ENCODE measurements at places on chromosomes 12 and 14.

- DNase-seq: no peak
Observed at GRCh38 chr14:101815994-101816393, 54.5 kb downstream of the PPP2R5C start.

GRCh38 chr14:93977790-93978581, 1.6 kb upstream of the ASB2 start:
- DNase-seq: no peak

- no peak for DNase-seq
Observed at GRCh38 chr12:19058235-19059021, 71.1 kb upstream of the PLEKHA5 start.

GRCh38 chr14:50768680-50769079, 62.3 kb downstream of the NIN start:
- DNase-seq: peak; percentile 72

DNA sequence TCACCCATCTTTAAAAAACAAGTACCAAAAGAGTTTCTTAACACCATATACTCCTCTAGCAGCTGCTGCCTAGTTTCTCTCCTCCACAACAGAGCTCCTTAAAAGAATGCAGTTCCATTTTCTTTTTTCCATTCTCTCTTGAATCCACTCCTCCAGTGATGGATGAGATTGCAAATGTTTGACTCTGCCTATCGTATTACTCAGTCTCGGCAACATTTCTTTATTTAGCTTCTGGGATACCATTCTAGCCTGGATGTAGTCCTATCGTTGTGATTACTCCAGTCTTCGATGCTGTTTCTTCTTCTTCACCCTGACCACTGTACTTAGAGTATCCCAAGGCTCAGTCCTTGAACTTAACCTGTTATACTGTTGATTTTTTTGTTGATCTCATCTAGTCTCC, 30.8 kb downstream of the CAND1 start:
- no peak for DNase-seq

GRCh38 chr14:95313190-95313589, 6.5 kb downstream of the CLMN start:
- no peak for DNase-seq

GRCh38 chr14:90545966-90546751, 149.3 kb downstream of the CALM1 start:
- no peak for DNase-seq

- DNase-seq: no peak
Observed at GRCh38 chr12:45285717-45286116, 69.8 kb downstream of the ANO6 start.

GRCh38 chr14:73695997-73696396, 18.2 kb downstream of the PNMA1 start:
- DNase-seq: no peak

DNA sequence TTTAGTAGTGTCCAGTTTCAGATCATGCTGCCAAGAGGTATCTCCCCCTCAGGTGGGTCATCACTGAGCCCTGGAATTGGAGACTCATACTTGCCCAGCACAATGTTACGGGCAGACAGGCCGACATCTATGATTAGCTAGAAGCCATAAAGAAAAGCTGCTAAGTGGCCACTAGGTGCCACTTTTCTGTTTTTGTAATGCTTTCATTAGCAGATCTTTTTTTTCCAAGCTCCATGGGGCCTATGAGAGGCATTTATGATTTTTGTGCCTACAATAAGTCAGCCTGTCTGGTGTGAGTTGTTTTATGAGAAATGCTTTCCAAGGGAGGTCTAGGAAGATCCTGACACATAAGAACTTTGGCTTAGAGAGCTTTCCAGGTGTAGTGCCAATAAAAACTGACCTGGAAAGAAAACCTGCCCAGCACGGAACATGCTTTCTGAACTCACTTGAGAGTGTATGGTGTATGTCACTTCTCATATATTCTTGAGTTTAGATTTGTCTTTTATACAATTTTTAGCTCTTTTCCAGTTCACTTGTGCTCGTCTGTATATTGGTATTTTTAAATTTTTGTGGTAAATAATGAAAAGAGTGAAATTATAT, 21.8 kb upstream of the SMCO2 start:
- peak; percentile 14 for DNase-seq

DNA sequence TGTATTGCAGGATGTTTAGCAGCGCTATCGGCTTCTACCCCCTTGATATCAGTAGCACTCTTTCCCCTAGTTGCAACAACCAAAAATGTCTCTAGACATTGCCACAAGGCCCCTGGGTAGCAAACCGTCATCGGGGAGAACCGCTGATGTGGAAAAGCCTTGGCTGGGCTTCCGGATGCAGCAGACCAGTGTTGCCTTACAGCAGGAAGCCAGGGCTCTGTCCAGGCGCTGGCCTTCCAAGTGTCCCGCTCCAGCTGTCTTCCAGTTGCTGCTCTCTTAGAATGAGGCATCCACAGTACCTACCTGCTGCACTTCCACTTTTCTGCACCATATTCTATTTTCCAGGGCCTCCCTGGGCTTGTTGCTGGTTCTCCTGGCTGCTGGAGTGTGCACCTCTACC, 22.6 kb upstream of the SLC10A1 start:
- no peak for DNase-seq

GRCh38 chr14:70013271-70013873, 134.2 kb downstream of the SMOC1 start:
- DNase-seq: peak; percentile 26

- DNase-seq: no peak
Observed at GRCh38 chr12:2051700-2052621, 826 bp upstream of the CACNA1C start.

GRCh38 chr12:113980537-113981337, 14.6 kb upstream of the RBM19 start:
- DNase-seq: peak; percentile 66

DNA sequence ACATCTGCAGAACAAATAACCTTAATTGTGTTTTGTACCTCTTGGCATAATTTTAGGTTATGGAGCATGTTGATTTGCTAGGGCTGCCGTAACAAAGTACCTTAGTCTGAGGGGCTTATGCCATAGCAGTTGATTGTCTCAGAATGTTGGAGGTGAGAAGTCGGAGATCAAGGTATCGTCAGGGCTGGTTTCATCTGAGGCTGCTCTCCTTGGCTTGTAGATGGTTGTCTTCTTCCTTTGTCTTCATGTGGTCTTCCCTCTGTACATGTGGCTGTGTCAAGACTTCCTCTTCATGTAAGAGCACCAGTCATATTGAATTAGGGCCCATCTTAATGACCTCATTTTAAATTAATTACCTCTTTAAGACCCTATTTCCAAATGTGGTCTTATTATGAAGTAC, 64.4 kb upstream of the PTHLH start:
- no peak for DNase-seq

DNA sequence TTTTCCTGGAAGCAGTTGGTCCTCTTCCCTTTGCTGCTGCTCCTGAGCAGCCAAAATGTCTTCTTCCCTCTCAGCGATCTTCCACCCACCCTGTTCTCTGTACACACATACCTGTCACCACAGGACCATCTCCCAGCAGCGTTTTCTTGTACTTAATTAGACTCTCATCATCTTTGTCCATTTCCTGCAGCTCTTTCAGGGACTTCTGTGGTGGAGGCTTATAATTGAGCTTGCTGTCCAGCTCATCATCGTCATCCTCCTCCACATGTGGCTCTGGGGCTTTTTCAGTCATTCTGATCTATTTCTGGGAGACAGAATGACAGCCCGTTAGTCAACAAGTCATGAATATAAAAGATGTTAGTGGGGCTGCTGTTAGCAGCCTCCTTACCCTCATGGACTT, 11.0 kb downstream of the ARHGDIB start:
- no peak for DNase-seq

DNA sequence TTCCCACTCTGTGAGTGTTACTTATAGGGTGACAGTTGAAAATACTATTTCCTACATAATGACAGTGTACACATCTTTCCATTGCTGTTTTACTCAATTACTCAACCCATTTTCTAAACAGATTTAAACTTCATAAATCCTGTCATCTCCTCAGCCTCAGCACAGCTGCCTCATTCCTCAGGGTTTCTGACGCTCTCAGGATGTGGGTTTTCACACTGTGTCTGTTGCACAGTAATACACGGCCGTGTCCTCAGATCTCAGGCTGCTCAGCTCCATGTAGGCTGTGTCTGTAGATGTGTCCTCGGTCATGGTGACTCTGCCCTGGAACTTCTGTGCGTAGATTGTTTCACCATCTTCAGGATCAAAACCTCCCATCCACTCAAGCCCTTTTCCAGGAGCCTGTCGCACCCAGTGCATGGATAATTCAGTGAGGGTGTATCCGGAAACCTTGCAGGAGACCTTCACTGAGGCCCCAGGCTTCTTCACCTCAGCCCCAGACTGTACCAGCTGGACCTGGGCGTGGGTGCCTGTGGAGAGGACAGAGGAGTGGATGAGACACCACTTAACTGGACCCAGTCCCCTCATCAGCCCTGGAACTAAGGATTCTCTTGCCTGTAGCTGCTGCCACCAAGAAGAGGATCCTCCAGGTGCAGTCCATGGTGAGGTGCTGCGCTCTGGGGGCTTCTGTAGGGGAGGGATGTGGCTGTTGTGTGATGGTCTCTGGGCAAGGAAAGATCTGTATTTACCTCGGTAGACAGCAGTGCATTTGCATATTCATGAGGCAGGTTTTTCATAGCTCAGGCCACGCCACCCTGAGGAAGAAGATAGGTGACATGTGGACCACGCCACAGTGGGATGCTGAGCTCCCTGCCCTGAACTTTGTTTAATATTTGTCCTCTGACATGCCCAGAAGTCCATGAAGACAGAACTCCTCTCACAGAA, 750.2 kb downstream of the TMEM121 start:
- DNase-seq: no peak

GRCh38 chr12:39772821-39773259, 153.2 kb upstream of the ABCD2 start:
- DNase-seq: no peak

GRCh38 chr12:75642226-75642625, 130.8 kb upstream of the KRR1 start:
- DNase-seq: no peak

DNA sequence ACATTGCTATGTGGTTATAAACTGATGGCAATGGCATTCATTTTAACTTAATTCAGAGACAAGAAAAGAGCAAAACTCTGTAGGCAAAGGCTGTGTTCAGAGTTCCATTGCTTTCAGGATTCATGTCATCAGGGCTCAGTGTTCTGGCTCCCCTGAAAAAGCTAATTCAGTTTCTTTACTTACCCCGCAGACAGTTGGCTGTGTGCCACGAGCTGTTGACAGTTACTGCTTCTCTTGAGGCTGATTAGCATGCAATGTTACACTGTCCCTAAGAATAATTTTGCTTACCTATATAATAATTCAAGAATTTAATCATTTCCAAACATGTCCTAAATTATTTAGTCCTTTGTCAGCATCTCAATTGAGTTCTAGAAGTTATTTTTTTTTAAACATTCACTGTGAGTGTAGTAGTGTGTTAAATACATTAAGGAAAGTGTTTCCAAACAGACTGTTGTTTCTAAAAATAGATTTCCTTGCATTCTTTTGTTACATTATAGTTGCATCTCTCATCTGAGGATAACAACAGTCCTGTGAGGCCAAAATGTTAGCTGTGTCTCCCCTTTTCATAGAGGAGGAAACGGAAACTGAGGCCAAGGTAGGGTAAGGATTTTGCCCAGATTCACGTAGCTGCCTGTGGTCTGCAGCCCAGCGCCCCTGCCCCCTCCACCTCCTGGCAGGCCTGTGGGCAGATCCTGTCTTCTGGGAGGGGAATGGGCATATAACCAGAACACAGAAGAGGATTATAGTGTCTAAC, 98.6 kb downstream of the PELI2 start:
- DNase-seq: peak; percentile 68

- DNase-seq: peak; percentile 83
Observed at GRCh38 chr14:55430024-55430690, 10.3 kb downstream of the TBPL2 start.

DNA sequence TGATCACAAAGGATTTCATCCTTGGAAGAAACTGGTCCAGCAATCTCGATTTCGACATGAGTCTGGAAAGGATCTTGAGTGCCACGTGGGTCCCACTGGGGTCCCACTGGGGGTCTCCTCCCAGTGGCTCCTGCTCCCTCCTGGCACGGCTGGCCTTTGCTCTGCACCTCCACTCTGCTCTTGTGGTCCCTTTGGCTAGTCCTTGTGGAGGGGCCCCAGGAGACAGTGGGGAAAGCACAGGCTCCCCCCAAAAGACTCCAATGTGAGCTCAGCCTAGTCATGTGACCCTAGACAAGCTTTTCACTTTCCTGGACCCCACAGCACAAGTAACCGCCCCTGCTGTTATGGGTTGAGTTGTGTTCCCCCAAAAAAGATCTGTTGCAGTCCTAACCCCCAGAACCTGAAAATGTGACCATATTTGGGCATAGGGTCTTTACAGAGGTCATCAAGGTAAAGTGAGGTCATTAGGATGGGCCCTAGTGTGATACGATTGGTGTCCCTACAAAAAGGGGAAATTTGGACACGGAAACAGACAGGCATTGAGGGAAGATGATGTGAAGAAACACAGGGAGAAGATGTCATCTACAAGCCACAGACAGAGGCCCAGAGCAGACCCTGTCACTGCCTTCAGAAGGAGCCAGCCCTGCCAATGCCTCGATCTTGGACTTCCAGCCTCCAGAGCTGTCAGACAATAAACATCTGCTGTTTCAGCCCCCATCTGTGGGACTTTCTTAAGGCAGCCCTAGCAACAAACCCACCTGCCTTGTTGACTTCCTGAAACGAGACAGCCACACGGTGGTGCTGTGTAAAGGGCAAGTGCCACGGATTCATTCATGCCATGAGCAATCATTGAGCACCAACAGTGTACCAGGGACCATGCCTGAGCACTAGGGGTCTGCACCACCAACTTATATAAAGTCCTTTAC, 23.8 kb upstream of the PPP2R5C start:
- DNase-seq: no peak

DNA sequence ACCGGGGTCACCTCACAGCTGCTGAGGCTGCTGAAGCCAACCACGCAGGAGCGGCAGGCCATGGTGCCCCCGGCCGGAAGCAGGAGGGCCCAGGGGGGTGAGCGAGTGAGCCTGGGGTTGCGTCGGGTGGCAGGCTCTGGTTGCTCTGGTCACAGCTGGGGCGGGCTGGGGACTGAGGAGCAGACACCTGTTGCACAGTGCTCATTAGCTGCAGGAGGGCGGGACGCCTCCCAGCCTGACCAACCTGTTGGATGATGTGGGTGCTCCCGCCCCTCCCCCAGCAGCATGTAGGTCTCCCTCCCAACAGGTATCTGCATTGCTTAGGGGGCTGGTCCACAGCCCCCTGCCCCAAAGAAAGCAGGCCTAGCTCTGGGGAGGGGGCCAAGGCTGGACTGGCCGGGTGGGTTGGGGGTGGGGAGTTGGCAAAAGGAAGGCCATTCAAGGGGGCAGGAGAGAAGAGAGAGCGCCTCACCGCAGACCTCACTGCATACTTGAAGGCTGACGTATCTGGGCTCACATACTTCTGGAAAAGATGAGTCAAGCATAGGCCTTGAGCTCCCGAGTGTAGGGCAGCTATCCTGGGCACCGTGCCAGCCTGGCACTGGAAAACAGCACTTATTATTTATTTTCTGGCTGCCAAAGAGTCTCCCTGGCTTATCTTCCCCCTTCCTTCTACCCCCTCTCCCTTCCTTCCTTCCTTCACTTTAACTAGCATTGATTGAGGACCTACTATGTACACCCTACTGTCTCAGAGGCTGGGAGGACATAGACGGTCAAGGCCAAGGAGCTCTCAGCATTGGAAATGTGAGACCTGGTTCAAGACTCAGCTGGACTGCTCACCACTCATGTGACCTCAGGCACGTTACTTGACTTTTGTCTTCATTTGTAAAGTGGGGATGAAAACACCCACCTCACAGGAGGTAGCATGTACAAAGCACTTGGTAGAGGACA, at the start of gene KRT80:
TSS of gene KRT80 (minus strand) at position 174 of the 951 bp plus-strand sequence. CDS start at position 62, 112 bp downstream.
- DNase-seq: no peak
